Small intestine (tissue), 16 donors: ENCODE measurements at places on chromosomes 4 and X.

DNA sequence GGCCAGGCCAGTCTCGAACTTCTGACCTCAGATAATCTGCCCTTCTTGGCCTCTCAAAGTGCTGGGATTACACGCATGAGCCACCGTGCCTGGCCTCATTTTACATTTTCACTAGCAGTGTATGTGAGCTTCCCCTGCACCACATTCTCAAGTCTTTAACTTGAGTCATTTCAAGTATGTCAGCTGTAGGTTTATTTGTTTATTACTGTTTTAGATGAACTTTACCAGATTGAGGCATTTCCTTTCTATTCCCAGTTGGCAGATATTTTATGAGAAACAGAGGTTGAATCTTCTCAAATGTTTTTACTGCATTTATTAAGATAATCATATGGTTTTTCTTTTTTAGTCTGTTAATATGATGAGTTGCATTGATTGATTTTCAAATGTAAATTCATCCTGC lies 114.6 kb upstream of the SH3RF1 start:
- no peak for DNase-seq

DNA sequence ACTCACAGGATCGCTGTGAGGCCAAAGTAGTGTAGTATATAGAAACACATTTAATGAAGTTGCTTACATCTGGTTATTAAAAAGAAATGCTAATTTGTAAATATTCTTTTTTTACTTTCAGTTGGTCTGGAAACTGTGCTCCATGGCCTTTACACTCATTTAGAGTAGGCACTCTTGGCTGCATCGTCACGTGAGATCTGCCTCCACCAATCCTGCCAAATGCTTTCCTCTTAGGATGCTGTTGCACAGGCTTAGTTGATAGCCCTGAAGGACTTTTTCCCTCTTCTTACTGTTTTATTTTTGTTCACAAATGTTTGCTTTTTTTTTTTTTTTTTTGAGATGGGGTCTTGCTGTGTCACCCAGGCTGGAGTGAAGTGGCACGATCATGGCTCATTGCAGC lies 6.3 kb downstream of the CPE start:
- DNase-seq: no peak

GRCh38 chr4:155535802-155536454 lies 130.7 kb upstream of the GUCY1A1 start:
- no peak for DNase-seq

- DNase-seq: no peak
Observed at GRCh38 chr4:181890031-181890430, 353.2 kb upstream of the TENM3 start.

DNA sequence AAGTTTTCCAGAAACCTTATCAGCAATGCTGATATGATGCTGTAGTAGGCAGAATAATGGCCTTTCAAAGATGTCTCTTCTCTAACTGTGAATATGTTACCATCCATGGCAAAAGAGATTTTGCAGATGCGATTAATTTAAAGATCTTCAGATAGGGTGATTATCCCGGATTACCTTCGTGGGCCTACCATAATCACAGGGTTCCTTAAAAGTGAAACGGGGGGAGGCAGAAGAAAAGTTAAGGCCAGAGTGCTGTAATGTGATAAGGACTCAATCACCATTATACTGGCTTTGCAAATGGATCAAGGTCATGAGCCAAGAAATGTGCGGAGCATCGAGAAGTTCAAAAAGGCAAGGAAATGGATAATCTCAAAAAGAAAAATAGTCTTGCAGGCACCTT lies 459.6 kb downstream of the CCSER1 start:
- DNase-seq: no peak

DNA sequence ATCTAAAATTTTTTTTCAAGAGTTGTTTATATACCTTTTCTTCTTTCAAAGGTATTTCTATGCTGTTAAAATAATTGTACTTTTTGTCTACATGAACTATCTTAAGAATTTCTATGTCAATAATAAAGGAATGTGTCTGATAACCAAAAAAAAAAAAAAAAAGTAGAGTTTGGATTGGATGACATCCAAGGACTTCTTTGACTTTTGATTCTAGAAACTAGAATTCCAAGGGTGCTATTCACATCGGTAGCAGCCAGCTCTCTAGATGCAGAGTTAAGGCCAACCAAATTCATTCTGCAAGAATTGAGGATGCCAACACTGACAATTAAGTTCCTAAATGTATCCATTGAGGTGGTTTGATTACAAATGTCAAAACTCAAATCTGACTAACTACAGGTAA lies 42.0 kb upstream of the PRKG2 start:
- DNase-seq: no peak

GRCh38 chrX:133339566-133339965 lies 75.7 kb downstream of the GPC4 start:
- DNase-seq: no peak

- no peak for DNase-seq
Observed at GRCh38 chr4:94334476-94334875, 8.2 kb downstream of the HPGDS start.

GRCh38 chr4:519203-519651 lies 20.2 kb downstream of the PIGG start:
- no peak for DNase-seq

- peak; percentile 18 for DNase-seq
Observed at GRCh38 chrX:11724122-11725017, 33.7 kb upstream of the MSL3 start.

- DNase-seq: peak; percentile 53
Observed at GRCh38 chr4:186587416-186588018, 32.1 kb upstream of the MTNR1A start.

DNA sequence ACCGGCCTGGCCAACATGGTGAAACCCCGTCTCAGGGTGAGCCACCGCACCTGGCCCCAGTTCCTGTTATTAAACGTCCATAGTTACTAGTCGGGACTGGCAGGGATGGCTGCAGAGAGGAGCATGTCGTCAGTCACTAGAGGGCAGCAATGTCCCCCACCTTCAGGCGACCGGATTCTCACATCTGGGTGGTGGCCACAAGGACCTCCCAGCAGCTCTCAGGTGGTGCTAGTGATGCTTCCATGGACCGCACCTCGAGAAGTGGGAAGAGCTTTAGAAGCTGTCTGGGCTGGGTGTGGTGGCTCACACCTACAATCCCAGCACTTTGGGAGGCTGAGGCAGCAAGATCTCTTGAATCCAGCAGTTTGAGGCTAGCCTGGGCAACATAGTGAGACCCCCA lies 13.3 kb upstream of the IL3RA start:
- peak; percentile 40 for DNase-seq

GRCh38 chr4:1227816-1228215 lies 21.1 kb downstream of the CTBP1 start:
- no peak for DNase-seq

DNA sequence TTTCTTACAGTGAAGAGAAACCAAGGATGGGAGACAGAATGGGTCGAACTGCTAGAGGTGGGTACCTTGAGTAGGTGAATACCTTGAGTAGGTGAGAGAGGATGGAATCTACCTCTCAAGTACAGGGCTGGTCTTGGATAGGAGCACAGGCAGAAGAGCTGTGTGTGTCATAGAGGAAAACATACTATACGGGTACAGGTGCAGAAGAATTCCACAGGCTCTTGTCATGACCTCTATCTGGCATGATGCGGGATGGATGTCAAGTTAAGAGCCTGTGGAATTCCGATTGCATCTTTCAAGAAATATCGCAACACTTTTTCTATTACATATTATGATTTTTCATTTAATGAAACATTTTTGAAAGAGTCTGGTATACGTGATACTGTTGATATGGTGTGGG lies 18.0 kb upstream of the OCIAD1 start:
- no peak for DNase-seq

- DNase-seq: no peak
Observed at GRCh38 chrX:136310411-136310810, 9.6 kb downstream of the ADGRG4 start.

- DNase-seq: no peak
Observed at GRCh38 chrX:4268676-4269075, 555.2 kb upstream of the PRKX start.

- DNase-seq: no peak
Observed at GRCh38 chr4:13171292-13172057, 312.7 kb downstream of the RAB28 start.

DNA sequence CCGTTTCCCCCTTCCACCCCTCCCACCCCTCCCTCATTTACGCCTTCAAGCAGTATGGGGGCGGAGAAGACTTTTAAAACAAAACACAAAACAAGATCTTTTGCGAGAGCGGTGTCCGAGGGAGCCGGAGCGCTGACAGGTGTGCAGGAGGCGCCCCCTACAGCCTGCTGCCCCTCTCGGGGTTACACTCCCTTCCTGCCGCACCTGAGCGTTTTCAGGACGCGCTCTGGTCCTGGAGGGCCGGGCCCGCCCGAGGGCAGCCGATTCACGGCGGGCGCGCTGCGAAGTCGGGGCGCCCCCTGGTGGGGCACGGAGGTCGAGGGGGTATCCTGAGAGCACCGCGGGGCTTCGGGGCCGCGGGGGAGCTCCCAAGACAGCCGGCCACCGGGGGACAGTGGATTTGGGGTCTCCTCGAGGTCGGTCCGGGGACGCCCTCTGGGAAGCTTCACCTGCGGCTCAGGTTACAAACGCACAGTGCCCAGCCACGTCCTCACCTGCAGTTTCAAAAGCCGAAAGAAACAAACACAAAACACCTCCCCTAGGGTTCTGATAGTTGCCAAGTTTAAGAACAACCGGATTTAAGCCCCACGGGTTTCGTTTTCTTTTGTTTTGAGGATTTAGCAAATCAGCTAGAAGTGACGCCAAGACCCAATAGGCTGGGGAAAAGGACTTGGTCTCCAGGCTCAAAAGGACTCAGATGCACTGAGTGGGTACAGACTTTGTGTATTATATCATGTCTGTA lies 8.0 kb upstream of the NEUROG2 start:
- peak; percentile 73 for DNase-seq

GRCh38 chrX:152428120-152428519 lies 23.0 kb downstream of the GABRA3 start:
- DNase-seq: no peak

DNA sequence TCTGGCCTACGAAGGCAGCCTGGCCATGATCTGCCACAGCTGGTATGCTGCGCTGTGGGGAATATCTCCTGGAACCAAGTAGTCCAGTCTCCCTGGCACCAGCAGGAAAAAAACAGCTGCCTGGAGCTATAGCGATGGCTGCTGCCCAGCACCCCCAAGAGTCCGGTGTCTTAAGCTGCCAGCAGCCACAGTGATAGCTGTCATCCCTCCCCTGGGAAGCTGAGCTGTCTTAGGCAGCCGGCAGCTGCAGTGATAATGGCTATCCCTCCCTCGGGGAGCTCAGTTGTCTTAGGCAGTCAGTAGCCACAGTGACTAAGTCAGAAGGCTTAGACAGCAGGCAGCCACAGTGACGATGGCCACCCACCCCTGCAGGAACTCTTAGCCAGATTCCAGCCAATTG lies 205.1 kb downstream of the STPG2 start:
- no peak for DNase-seq

GRCh38 chr4:40514497-40514951 lies 115.1 kb downstream of the RBM47 start:
- DNase-seq: peak; percentile 89

- DNase-seq: peak; percentile 43
Observed at GRCh38 chr4:71832049-71832448, 48.2 kb upstream of the GC start.

DNA sequence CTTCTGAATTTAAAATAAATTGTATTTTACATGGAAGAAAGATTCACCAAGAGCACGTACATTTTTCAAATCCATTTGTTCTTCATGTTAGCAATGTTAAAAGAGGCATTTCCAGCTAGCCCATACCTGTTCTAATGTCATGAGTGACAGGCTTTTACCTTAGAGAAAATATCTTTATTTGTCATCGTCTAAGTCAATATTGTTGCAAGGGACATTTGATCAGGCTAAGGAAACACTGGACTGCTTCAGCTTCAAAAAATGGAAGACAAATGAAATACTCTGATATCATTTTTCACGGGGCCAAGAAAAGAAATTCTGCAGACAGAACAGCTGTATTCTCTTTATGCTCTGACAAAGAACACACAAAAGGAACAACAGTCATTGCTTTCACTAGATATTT lies 207.7 kb downstream of the RCHY1 start:
- no peak for DNase-seq

- peak; percentile 82 for DNase-seq
Observed at GRCh38 chrX:72572248-72573157, at the start of gene HDAC8. TSS of gene HDAC8 (minus strand) at chrX:72572843. CDS start at chrX:72572761, 82 bp downstream.

- no peak for DNase-seq
Observed at GRCh38 chr4:54659749-54660535, 2.2 kb downstream of the KIT start.

DNA sequence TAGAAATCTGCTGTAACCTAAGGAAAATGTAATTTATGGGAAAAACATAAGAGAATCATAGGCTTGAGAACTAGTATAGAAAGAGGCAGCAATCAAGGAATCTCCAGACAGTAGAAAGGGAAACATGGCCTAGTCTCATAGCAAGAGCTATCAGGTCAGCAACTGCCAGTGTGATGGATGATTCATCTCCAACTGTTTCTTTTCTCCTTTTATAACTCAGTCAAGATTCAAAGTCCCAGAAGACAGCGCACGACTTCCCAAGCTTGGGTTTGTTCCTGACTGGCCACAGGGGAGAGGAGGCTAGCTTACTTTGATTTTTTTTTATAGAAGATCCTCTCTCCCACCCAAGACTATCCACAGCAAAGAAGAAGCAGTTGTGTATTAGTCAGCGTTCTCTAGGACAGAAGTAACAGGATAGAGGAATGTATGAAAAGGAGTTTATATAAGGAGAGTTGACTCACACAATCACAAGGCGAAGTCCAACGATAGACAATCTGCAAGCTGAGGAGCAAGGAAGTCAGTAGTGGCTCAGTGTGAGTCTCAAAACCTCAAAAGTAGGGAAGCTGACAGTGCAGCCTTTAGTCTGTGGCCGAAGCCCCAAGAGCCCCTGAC lies 181.5 kb downstream of the GC start:
- peak; percentile 89 for DNase-seq

DNA sequence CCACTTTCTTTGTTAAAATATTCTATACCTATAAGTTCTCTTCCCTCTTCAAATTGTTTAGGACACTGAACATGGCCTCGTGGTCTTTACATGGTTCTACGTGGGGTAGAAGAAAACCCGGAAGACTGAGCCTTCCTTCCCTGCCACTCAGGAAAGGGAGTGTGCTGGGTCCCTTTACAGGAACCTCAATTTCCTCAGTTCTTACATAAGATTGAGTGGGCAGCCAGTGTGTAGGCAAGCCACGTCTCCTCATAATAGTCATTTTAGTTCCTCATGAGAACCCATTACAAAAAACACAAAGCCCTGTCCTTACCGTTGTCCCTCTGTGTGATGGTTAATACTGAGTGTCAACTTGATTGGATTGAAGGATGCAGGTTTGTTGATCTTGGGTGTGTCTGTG lies 28.7 kb upstream of the SMIM10L2A start:
- DNase-seq: no peak

DNA sequence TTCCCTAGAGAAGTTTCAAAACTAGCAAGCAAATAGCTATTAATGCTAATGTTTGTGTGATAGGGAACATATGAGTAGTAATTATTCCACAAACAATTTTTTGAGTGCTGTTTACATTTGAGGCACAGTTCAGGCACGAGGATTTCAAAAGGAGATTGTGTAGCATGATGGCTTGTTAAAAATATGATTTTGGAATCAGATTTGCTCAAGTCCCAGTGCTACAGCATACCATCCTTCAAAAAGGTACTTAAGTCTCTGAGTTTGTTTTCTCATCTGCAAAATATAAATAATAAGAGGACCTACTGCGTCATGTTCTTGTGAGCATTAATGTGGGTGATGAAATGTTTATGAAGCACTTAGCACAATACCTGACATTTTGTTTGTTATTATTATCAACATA lies 11.3 kb downstream of the TLR8 start:
- DNase-seq: no peak

- no peak for DNase-seq
Observed at GRCh38 chr4:47543331-47543730, 58.3 kb downstream of the ATP10D start.
